ENCODE measurements at places on chromosomes 12 and 14.

- no peak for DNase-seq
These were observed 4.3 kb downstream of the KRR1 start for GRCh38 chr12:75507086-75507485.

GRCh38 chr14:102089621-102090343 lies 2.9 kb upstream of the HSP90AA1 start:
- DNase-seq, result no peak

GRCh38 chr12:104216521-104216924 lies 944 bp downstream of the TXNRD1 start:
- no peak for DNase-seq

DNA sequence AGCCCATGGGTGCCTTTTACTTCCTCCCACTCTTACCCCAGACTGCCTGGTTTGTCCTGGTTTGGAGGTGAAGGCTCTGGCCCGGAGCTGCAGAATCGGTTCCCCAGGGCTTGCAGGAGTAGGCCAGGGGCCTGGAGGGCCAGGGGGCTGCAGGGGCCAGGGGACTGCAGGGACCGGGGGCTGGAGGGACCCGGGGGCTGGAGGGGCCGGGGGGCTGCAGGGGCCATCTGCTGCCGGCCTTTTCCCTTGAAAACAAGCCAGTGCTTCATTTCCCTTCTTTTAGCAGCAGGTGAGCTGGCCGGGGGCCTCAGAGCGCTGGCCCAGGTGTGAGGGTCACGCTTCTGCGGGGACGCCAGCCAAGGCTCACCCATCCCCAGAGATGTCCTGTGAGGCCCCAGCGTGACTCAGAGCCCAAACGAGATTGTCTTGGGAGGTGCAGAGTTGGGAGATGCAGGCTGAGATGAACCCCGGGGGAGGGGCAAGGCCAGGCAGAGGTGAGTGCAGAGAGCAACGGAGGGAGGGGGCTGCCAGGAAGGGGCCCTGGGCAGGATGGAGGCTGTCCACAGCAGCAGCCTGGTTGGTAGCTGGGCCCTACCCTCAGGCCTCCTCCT lies 154.9 kb downstream of the KIF26A start:
- DNase-seq, result no peak

- no peak for DNase-seq
These were observed 39.4 kb upstream of the CSRNP2 start for GRCh38 chr12:51122844-51123243.

- DNase-seq, result no peak
These were observed 6.9 kb upstream of the KRT74 start for GRCh38 chr12:52580496-52580895.

- no peak for DNase-seq
These were observed 28.8 kb downstream of the OAS2 start for GRCh38 chr12:113007166-113007565.

DNA sequence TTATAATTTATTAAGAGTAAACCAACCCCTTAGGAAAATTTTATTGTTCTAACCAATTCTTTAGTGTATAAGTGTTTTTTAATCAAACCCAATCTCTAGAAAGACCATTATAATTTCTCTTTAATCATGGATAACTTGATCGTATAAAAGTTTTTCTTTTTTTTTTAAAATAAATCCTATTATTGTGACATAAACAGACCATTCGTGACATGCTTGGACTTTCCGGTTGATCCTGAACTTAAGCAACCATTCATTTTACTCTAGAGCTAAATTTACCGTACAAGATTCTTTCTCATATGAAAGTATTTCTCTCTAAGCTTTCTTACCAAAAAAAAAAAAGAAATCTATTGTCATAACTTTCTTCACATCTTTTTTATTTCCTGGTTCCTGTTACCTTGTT lies 32.6 kb upstream of the SLC38A4 start:
- DNase-seq, result no peak

DNA sequence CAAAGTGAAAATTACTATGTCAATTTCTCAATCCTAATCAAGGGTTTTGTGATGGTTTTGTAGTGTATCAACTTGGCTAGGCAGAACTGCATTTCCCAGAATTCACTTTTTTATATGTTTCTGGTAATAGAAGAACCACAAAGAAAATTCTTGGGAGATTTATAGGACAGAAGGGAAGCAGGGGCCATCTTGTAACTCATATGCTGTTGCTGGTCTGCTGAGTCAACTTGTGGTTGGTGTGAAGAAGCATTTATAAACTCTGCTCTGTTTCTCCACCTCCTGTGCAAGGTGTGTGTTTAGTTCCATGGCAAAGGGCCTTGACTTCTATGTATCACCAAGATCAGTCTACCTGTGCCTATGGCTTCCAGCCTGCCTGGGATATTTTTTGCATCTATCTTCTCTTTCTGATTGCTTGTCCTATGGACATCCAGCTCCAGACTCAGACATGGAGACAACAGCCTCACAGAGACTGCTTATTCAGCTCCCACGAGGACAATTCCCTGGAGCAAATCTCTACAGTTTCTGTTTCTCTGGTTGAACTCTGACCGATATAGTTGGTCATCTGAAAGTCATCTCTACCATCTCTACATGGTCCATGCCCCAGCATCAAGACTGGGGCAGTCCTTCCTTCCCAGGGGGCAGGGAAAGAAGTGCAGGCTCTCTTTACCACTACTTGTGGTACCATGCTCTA lies 364.3 kb upstream of the DDHD1 start:
- DNase-seq, result no peak

- no peak for DNase-seq
These were observed 113.3 kb upstream of the SOX5 start for GRCh38 chr12:24062642-24063245.

Measured in stimulated activated naive CD8-positive, alpha-beta T cell treated with anti-CD3 and anti-CD28 coated beads, Interleukin-15, Interleukin-2, amounts not matched to agents 100 U/mL and 50 U/mL, for 24 hours (primary cell).